NCI-H187 treated with DMSO at 0.1 percent for 48 hours (cell line): ENCODE measurements at places on chromosomes 3 and 15.

GRCh38 chr3:8485141-8485870, 16.3 kb upstream of the LMCD1 start:
- no peak for DNase-seq

GRCh38 chr3:195207731-195208130, 63.2 kb downstream of the XXYLT1 start:
- no peak for DNase-seq

- no peak for DNase-seq
Observed at GRCh38 chr15:28111543-28111942, 12.4 kb upstream of the OCA2 start.

DNA sequence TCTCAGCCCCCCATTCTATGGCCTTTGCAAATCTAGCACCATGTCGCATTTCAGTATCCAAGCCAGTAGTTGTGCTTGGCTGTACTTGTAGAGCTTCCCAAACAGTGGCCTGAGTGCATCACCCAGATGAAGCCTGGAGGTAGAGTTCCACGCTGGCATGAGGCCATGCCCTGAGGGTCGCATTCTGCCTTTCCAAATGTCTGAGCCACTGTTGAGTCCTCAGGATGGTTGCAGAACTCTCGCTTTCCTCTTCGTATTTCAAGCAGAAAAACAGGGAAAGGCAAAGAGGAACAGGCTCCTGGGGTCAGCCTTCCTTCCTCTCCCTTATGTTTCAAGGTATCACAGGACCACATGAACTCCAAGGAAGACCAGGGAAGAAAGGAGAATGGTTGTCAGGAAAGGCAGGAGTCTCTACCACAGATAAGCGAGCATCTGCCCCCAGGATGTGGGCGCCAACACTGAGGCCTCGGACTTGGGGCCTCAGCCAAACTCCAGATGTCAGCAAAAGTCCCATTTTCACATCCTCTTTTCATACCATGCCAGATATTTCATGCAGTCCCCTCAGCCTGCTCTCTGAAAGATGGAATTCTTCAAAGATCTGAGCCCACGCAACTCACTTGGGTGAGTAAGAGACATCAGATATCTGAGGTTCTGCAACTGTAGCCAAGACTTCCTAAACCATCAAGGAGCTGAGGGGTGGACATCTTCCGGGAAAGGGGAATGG, 19.4 kb upstream of the PRR20G start:
- DNase-seq = no peak

DNA sequence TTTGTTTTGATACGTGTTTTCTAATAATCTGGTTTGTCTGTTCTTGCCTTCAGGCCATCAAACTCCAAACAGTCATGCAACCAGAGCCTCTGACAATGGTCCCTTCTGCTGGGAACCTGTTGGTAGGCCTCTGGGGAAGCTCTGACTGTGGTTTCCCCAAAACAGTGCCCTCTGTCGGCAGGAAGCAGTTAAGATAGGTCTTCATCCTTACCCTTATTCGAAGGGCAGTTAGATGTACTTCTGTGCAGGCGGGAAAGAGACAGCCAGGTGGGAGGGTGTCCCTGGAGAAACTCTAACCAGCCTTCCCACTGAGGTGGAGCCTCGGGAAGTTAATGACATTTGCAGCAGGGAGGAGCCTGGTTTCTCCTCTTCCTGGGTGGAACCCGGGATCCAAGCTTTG, 81.6 kb upstream of the CHMP2B start:
- no peak for DNase-seq
